ENCODE measurements at places on chromosomes 11 and 22.

DNA sequence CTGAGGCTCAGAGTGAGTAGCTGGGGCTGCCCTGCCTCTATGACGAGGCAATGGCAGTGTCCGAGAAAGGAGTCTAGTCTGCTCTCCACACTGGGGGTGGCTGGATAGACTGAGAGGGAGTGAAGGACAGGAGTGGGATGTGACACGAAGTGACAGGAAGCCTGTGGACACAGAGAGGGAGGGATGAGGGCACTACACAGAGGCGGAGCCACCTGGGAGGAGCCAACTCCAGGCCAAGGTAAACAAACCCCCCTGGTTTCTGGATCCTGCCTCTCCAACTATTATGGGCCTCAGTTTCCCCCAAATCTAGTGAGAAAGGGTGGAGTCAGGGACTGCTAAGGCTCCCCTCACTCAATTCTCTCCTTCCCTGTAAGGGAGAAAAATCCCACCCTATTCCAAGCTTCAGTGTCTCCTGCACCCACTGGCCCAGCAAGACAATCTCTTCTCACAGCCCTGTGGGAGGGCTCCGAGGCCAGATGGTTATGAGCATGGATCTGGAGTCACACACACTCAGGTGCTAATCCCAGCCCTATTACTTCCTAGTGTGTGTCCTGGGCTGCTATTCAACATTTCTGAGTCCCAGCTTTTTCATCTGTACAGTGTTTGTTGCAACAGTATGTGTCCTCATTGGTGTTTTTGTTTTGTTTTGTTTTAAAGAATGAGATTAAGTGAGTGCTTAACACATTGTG is 24.9 kb downstream of the ASPHD2 start:
- no peak for DNase-seq

DNA sequence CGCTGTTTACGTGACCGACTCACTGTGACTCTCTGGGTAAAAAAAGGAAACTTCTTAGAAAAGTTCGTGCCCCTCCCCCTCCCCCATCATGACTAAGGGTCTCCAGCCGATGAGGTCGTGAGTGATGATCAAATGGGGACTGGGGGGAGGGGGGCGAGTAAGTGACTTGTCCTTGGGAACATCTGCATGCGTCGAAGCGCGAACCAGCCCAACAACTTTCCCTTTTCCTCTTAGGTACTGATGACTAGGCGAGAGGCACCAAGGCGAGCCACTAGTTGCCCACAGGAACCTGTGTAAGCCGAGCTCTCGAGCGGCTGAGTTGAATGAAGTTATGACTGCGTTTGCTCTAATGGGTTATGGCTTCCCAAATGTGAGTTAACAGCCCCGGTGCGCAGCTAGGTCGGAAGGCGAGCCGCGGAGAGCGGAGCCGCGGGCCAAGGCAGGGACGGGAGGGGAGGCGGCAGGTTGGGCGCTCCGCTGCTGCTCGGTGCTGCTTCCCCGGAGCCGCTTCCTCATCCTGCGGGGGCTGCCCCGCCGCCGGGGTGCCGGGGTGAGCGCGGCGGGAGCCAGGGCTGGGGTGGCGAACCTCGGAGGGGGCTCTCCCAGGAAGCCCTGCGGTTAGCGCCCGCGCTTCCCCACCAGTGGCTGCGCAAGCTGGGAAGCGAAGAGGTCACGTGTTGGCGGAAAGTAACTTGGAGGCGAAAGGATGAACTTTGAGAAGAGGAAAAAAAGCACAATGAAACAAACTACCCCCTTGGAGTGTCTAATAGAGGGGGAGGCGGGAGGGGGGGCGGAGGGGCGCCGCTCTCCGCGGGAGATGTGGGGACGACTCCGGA is 22.1 kb upstream of the BDNF start:
- no peak for DNase-seq

DNA sequence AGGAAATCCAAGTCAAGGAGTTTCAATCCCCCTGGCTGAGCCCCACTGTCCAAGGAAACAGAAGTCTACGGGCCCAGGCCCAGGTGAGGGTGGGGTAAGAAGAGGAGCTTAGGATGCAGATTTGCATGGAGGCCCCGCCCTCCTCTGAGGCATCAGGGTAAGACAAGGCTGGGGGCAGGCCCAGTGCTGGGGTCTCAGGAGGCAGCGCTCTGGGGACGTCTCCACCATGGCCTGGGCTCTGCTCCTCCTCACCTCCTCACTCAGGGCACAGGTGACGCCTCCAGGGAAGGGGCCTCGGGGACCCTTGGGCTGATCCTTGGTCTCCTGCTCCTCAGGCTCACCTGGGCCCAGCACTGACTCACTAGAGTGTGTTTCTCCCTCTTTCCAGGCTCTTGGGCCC is 31.3 kb upstream of the IGLL5 start:
- DNase-seq = no peak

DNA sequence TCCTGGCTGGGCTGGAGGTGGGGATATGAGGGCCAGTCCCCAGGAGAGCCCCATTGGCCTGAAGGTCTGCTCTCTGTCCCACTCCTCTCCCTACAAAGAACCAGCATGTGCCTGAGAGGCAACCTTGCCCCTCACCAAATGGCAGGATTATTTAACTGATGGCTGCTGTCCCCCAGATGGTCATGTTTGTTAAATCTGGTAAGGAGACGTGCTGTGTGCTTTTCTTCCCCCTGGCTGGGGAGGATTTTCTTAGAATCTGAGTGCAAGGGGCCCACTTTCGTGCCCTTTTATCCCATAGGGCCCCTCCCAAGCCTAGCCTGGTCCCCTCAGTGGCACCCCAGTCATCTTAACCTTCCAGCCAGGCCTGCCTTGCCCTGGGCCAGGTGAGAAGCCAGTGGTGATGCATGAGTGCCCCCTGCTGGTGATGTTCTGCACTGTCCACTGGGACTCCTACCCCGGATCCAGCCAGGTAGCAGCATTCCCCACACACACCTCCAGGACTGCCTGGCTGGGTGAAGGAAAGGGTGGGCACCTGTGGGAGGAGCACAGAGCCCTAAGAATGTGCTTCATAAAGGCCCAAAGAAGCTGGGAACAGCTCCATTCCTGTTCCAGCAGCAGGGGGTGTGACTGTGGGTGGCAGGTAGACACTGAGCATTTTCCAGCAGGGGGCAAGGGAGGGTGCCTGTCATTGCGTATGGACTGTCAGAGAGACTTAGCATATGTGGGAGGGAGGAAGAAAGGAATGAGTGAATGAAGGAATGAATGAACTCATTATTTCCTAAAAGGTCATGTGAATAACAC is 28.9 kb downstream of the MFNG start:
- DNase-seq = peak; percentile 78

DNA sequence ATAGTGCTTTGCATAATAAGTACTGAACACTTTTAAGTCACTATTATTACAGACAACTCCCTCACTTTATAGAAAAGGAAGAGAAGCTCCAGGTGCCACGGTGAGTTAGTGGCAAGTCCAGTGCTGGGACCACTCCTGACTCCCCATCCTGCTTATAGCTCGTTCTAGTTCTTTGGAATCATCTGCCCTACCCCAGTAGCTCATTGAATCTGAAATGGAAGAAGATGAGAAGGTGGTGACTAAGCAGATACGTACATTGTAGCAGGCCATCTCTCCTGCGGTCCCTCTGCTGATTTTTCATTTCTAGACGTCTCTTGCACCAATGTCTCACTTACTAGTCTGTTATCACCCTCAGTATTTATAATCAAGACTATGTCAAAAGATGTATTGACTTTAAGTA is 21.6 kb downstream of the MMP20 start:
- DNase-seq = no peak

GRCh38 chr11:71563406-71563805 is 2.0 kb upstream of the KRTAP5-10 start:
- DNase-seq = no peak

GRCh38 chr22:40422558-40423309 is 52.3 kb downstream of the SGSM3 start:
- no peak for DNase-seq

GRCh38 chr22:28867191-28867590 is 16.2 kb upstream of the ZNRF3 start:
- DNase-seq = no peak

- DNase-seq = no peak
These were observed 5.9 kb downstream of the IGSF9B start for GRCh38 chr11:133950874-133951326.

GRCh38 chr22:20909543-20910303 is 7.5 kb upstream of the CRKL start:
- DNase-seq = no peak

- peak; percentile 27 for DNase-seq
These were observed 1.8 kb downstream of the ALKBH8 start for GRCh38 chr11:107563702-107564101.

DNA sequence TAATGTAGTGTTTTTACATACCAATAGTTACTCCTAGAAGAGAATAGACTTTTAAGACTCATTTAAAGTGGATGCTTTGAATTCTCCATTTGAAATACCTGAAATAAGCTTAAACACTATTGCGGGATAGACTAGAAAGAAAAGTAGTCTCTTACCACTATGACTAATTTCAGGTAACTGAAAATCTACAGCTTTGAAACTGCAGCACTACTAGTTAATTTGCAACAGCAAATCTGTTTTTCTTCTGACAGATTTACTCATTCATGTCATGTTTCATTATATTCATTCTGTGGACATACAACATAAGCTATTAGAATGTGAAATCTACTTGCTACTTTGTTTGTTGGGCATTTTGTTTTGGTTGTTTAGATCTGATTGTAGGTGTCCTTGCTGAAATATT is 153.6 kb downstream of the MAML2 start:
- DNase-seq = no peak

DNA sequence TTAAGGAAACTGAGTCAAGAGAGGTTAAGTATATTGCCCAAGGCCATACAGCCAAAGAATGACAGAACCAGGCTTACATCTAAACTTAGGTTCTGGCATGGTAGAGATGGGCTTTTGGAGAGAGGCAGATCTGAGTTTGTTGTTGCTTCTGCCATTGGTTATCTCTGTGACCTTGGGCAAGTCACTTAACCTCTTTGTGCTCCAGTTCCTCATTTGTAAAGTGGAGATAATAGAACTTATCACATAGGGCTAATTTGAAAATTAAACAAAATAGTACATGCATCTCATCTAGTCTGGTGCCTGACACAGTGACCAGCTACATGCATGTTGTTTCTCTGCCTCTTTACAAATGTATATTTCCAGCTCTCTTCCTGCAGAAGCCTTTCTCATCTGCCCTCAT is 47.0 kb upstream of the PLET1 start:
- DNase-seq = no peak

- DNase-seq = no peak
These were observed 106.9 kb upstream of the SORL1-AS1 start for GRCh38 chr11:121559606-121560200.

All from CD4-positive, alpha-beta T cell treated with Interleukin-6 at 100 ng/mL for 8 hours (primary cell).